ENCODE measurements at places on chromosomes 6 and 20.
A peak's percentile ranks its signal among the peaks of the same experiment; 100 is the strongest.

- no peak overlapping the region for H3K27ac ChIP-seq
- H3K27me3 ChIP-seq = peaks cover 4% of the 10 kb centered on the region
- no peak overlapping the region for H3K4me3 ChIP-seq
Measured at GRCh38 chr6:99013145-99013544, 65.4 kb upstream of the FBXL4 start.

DNA sequence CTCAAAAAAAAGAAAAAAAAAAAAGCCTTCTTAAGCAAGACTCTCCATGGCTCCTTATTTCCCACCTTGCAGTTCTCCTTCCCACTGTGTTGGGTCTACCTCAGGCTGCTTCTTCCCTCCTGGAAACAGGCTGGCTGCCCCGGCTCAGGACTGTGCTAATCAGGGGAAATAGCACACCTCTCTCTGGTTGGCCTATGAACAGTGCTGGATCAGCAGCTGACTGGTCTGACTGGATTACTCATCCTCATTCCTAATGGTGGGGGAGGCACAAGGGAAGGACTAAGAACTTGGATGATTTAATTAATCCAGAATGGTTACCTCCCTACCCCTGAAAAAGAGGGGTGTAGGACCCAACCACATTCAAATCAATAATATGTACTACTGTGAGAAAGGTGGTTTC, 3.9 kb upstream of the SRSF3 start:
- H3K27ac ChIP-seq = no peak overlapping the region
- DNase-seq = no peak
- H3K27me3 ChIP-seq = no peaks in the 10 kb centered on the region
- H3K4me3 ChIP-seq = no peak overlapping the region
- peaks cover 19% of the 10 kb centered on the region for H3K4me1 ChIP-seq
- H3K36me3 ChIP-seq = peaks cover 11% of the 10 kb centered on the region

DNA sequence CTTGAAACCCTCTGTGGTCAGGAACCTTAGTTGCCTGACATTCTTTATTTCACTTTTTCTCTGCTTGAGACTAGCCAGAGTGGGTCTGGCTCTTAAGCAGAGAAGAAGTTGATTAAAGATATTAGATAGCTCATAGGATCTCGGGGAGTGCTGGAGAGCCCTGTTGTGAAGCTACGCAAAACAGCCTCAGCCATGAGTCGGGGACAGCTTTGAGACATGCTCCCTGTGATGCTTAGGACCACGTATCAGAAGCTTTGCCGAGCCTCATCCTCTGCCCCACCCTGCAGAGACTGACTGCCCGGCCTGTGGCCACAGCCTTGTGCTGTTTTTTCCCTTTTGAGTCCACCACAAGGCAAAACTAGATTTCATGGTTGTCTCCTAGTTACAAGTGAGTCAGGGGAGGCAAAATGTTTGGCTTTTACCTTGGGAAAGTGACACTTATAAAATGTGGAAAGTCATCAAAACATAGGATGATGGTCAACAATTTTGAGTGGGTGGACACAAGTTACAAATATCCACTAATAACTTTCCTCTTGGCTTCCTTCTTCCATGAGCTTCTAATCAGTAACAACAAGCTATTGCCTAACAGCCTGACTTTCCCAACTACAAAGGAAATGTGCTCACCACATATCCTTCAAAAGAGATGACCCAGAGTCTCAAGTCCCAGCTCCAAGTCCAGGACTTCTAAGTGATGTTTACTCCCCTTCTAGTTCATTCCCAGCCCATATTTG, 108.4 kb downstream of the JAG1 start:
- no peak overlapping the region for H3K27ac ChIP-seq
- H3K4me3 ChIP-seq = no peak overlapping the region
- DNase-seq = no peak
- H3K4me1 ChIP-seq = peaks cover 48% of the 10 kb centered on the region
- H3K27me3 ChIP-seq = no peaks in the 10 kb centered on the region

GRCh38 chr6:32950449-32950848, 2.4 kb downstream of the HLA-DMA start:
- H3K36me3 ChIP-seq = peaks cover 6% of the 10 kb centered on the region
- DNase-seq = no peak
- peaks cover 79% of the 10 kb centered on the region for H3K4me1 ChIP-seq

DNA sequence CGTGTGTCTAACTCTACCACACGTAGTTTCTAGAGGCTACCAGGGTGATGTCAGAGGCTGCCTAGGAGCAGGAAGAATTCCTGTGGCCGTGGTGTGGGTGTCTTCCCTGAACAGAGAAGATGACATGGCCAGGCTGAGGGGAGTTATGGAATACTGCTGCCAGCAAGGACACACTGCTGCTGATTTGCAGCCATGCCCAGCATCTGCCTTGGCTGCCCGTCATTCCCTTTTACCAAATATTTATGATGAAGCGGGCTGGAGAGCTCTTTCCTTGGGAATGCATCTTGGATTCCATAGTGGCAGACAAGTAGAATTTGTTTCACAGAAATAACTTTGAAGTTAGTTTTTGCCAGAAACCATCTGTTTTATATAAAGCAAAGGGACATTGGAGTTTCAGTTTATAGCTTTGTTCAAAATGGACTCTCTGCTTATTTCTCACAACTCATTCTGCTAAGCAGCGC, 80.8 kb upstream of the VSTM2L start:
- no peak overlapping the region for H3K4me3 ChIP-seq
- no peak overlapping the region for H3K27ac ChIP-seq
- DNase-seq = no peak
- no peaks in the 10 kb centered on the region for H3K27me3 ChIP-seq

DNA sequence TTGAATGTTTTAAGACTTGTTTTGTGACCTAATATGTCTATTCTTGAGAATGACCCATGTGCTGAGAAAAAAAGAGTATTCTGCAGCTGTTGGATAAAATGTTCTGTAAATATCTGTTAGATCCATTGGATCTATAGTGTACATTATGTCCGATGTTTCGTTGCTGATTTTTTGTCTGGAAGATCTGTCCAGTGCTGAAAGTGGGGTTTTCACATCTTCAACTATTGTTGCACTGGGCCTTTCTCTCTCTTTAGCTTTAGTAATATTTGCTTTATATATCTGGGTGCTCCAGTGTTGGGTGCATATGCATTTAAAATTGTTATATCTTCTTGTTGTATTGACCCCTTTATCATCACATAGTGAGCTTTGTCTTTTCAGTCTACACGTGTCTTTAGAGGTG, 5.7 kb upstream of the SIRPB2 start:
- no peak overlapping the region for H3K4me3 ChIP-seq
- H3K4me1 ChIP-seq = peaks cover 17% of the 10 kb centered on the region
- H3K27me3 ChIP-seq = peaks cover 56% of the 10 kb centered on the region
- no peaks in the 10 kb centered on the region for H3K36me3 ChIP-seq
- no peak for DNase-seq

DNA sequence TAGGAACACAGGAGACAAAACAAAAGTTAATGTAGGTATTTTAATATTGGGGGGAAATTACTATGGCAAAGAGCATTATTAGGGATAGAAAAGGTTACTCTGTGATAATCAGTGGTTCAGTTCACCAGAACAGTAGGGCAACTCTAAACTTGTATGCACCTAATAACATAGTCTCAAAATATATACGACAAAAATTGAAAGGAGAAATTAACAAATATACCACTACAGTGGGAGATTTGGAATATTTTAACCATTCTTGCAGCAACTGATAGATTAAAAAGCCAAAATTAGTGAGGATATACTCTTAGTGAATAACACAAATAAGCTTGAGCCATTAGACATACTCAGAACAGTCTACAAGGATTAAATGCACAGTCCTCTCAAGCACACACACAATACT, 11.0 kb downstream of the ARMC12 start:
- no peak for DNase-seq
- peaks cover 2% of the 10 kb centered on the region for H3K36me3 ChIP-seq
- no peak overlapping the region for H3K4me3 ChIP-seq

DNA sequence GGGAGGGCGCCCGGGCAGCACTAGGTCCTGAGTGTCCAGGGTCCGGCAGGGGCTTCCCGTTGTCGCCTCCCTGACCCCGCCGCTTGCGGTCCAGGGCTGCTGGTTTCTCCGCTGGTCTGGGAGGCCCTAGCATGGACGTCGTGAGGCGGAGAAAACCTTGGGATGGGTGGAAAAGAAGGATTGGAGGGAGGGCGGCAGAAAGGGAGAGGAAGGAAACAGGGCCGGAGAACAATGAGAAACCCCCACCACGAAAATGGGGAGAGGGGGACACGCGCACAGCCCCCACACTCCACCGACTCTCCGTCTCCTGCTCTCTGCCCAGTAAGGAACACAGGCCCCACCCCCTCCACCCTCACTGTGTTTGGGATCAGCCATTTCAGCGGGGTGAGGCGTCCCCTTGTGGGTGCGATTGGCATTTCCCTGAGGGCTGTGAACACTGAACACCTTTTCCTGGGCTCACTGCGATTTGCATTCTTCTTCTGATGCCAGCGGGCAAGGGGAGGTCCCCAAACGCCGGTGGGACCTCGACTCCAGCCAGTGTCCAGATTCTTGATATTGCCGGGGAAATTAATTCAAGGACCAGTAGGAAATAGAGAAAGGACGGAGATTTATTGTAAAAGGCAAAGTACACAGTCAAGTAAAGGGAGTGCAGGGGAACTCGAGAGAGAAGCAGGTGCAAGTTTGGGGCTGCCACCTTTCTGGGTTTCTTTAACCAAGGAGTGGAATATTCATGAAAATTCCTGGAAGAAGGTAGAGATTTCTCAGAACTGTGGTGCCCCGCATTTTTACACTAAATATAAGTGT, 3.3 kb upstream of the RAET1G start:
- H3K36me3 ChIP-seq = no peaks in the 10 kb centered on the region
- H3K4me1 ChIP-seq = peaks cover 30% of the 10 kb centered on the region
- peak; percentile 82 for DNase-seq
- H3K27ac ChIP-seq = no peak overlapping the region
- H3K27me3 ChIP-seq = peaks cover 85% of the 10 kb centered on the region

DNA sequence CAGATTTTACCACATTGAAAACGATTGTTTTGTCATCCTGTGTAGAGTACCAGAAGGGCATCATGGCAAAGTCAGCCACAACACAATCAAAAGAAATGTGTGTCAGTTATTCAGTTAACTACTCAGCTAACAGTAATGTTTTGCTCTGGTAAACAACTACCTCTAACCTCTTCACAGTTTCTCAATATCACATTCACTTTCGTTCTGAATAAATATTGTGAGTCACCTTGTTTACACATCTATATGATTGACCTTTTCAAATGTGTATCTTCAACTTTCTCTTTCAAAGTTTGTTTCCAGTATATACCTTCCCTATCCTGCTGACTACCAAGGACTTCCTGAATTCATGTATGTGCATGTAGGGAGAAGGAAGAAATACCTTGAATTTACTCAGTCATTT, 216.6 kb upstream of the UFL1 start:
- H3K36me3 ChIP-seq = no peaks in the 10 kb centered on the region
- no peak overlapping the region for H3K27ac ChIP-seq

- H3K36me3 ChIP-seq = peaks cover 39% of the 10 kb centered on the region
- no peak for DNase-seq
- H3K27ac ChIP-seq = peak overlapping the region; percentile 86
- H3K27me3 ChIP-seq = peaks cover 2% of the 10 kb centered on the region
Measured at GRCh38 chr6:35343092-35343834, 905 bp downstream of the PPARD start.

DNA sequence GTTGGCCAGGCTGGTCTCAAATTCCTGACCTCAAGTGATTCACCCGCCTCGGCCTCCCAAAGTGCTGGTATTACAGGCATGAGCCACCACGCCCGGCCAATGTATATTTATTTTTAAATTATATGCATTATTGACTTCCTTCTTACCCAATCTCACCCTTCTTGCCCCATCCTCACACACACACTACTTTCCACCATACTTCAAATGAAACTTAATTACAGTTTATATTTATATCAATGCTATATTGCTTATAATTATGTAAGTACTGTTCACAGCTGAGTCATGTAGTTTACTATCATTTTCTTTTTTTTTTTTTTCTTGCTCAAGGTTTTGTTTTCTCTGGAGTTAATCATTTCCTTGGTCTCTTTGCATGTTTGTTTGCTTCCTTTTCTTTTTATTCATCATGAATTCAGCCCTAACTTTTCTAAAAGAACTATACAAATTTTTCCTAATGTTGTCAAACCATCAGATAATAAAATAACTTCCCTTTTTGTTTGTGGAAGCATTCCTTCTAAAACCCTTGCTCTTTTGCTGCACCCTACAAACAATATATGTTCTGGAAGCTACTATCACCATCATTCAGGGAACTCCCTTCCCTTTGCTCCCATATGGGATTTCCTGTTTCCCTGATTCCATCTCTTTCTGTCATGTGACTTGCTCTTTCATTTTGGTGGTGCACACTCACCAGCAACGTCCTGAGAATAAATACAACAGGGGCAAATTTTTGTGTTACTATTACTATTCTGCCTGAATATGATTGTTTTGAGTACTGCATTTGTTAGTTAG, 201.7 kb upstream of the SASH1 start:
- H3K27ac ChIP-seq = no peak overlapping the region
- H3K4me1 ChIP-seq = no peaks in the 10 kb centered on the region
- no peaks in the 10 kb centered on the region for H3K36me3 ChIP-seq

- H3K4me3 ChIP-seq = no peak overlapping the region
- no peak overlapping the region for H3K27ac ChIP-seq
- H3K4me1 ChIP-seq = no peaks in the 10 kb centered on the region
- no peaks in the 10 kb centered on the region for H3K27me3 ChIP-seq
- H3K36me3 ChIP-seq = no peaks in the 10 kb centered on the region
Measured at GRCh38 chr6:115544765-115545671, 515.7 kb downstream of the FRK start.

DNA sequence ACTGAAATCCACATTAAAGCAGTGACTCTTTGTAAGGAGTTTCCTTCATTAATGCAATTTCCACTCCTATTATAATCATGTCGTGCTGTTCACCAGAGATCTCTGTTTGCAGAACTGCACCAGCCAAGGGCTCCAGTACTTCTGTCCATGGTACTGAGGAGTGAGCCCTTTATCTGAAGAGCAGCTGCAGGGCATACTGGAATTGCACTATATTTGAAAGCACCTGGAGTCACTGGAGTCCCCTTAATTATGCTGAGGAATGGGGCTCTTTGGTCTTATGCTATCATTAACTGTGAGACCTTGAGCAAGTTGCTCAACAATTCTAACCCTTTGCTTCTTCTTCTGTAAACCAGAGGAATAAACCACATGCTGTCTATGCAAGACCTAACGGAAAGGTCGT, 61.7 kb upstream of the NUP153 start:
- H3K4me3 ChIP-seq = no peak overlapping the region
- no peaks in the 10 kb centered on the region for H3K4me1 ChIP-seq
- no peak for DNase-seq
- H3K27ac ChIP-seq = no peak overlapping the region

DNA sequence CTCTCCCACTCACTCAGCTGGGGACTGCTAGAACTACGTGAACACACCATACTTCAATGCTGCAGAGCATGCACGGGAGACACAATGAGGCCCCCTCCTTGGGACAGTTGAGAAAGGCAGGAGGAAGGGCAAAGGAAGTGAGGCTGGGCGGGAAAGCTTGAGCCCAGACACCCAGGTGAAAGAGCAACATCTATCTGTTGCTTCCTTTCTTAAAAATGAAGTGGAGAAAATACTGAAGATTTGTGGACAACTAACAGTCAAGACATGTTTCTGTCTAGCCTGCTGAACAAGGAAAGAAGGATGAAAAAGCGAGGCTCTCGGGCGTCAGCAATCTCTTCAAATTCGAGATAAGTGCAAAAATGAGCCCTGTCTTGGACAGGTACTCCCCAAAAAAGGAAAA, 3.0 kb upstream of the NNAT start:
- H3K36me3 ChIP-seq = peaks cover 15% of the 10 kb centered on the region
- no peak overlapping the region for H3K4me3 ChIP-seq
- no peaks in the 10 kb centered on the region for H3K27me3 ChIP-seq
- peaks cover 3% of the 10 kb centered on the region for H3K4me1 ChIP-seq
- H3K27ac ChIP-seq = no peak overlapping the region
